HS-27A (cell line): ENCODE measurements at places on chromosomes 12 and 14.

GRCh38 chr12:93537769-93538168, 34.7 kb upstream of the SOCS2 start:
- DNase-seq, result no peak

- no peak for DNase-seq
These were observed 451.3 kb downstream of the SNAPC1 start for GRCh38 chr14:62213516-62213915.

DNA sequence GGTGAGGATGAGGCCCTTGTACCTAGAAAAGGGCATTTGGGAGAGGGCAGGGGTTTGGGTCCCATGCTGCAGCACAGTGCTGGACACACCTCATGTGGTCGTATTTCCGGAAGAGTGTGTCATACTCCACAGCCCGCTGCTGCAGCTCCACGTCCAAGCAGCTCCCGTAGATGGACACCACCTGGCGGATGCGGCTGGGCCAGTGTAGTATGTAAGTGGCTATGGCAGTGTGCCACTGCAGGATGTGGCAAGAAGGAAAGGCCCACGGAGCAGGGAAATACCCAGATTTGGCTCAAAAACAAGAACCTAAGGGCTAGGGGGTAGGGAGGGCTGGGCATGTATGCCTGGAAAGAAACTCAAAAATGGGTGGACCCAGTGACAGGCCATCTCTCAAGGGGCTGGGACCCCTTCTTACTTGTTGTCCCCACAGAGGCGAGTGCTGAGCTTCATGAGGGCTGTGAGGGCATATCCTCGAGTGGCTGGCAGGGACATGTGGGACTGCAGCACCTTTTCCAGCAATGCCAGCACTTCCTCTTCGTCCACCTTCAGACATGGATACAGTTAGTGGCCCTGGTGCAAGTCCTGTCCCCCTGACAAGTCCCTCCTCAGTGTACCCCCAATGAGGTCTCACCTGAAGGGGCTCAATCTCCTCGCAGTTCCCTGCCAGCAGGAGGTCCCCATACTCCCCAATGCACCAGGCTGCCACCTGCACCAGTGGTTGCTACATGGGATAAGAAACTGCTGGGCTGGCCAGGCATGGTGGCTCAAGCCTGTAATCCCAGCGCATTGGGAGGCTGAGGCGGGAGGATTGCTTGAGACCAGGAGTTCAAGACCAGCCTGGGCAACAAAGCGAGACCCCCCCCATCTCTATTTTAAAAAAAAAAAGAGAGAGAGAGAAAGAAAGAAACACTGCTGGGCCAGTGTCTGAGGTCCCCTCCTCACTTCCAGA, 5.4 kb downstream of the AP1G2 start:
- no peak for DNase-seq

- no peak for DNase-seq
These were observed 13.3 kb downstream of the DNM1L start for GRCh38 chr12:32692358-32692757.

DNA sequence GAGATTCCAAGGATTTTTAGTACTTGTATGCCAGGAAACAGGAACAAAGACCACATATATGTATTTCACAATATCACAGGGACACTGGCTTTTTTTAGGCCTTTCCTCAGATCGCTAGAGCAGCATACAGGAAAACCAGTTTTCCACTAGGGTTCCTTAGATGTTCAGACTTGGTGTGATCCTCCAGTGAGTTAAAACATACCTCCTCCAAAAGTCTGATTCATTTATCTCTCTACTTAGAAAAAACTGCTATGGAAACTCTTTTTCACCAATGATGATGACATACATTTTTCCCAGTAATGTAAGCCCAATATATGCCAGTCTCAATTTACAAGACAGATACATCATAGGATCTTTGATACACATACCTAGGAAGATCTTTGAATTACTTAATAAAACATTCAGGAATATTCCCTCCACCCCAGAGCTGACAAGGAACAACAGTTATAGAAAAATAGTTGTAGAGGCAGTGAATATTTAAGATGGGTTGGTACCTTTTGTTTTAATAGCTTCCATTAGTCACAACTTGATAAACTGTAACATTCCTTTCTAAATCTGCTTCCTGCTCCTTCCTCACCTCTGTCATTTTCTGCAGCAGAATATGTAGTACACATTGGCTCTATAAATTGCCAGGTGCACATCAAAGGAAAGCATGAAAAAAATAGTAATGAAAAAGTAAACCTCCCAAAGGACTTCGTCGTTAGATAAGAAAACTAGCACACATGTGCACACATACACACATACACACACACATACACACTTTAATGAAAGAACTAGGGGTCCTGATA, 27.5 kb downstream of the BCAT1 start:
- no peak for DNase-seq

GRCh38 chr14:89324501-89325298, 92.3 kb downstream of the FOXN3 start:
- no peak for DNase-seq

DNA sequence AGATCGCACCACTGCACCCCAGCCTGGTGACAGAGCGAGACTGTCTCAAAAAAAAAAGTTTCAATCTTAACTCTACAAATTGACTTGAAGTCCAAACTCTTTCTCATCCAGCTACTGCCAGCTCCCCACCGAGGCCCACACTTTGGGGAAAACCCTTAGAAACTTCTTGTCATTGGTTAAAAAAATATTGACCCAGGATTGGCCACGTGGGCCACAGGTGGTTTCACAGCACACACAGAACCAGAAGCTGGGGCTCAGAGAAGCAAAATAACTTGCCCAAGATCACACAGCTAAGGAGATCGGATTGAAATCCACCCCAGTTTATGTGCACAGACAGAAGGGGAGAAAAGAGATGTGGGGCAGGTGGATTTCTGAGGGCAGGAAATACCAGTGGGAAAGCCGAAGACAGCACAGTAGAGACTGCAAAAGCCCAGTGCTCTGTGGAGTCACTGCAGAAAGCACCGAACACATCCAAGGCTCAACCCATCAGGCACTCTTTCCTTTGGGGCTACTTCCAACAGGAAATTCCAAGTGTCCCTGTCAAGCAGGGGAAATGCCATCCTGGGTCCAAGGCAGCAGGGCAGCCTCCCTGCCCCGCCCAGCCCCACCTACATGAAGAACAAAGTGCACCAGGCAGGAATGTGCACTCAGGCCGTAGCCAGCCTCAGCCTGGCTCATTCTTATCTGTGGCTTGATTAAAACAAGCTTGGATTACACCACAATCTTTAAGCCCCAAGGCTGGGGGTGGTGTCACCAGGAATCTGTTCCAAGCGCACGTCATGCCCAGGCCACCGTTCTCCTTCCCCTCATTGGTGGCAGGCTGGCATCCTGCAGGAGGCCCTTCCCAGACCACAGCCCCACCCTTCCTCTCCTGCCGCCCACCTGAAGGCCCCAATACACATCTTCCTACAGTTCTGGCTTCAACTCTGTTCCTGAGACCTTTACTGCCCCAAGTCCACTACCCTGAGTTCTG, 72.5 kb downstream of the ITPK1 start:
- DNase-seq, result peak; percentile 97

DNA sequence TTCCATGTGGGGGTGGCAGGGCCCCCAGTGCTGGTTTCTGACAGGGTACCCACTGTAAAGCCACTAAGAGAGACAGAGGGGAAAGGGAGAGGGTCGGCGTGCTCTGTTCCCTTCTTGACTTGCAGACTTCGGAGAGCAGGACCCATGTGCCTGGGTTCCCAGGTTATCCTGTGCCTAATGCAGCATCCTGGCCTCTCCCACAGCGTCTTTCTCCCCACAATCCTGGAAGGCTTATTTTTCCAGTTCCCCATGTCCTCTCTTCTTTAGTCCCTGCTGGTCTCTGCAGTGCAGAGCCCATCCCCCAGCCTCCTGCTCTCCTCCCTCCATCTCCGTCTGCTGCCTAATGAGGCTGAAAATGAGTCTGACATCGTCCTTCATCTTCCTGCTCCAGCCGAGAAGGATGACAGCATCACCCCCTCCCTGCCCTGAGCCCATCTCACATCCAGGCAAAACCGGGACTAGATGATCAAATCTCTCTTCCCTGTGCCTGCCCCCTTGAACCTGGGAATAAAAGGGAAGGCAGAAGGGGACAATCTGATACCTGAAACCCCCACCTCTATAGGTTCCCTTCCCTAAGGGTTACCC, 15.1 kb downstream of the CALCOCO1 start:
- DNase-seq, result no peak
